ENCODE measurements at places on chromosomes 2 and 18.

DNA sequence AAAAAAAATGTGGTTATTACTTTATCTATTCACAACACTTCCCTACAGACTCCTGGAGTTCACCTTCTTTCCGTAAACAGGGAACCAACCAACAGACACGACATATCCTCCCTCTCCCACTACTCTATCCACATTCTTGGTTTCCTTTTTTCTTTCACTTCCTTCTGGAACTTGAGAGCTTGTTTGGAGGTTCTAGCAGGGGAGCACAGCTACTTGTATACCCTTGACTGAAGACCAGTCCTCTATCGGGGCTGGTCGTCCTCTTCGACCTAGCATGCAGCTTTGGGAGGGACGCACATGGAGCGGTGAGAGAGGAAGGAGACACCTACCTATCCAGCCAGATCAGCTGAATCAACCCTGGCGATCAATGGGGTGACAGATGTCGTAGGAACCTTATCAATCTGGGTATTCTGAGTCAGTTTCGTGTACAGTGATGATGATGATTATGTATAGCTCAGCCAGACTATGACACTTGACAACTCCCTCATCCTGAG, 43.5 kb upstream of the MSH2 start:
- no peak for DNase-seq

- DNase-seq: no peak
These were observed 16.7 kb downstream of the L3MBTL4 start for GRCh38 chr18:6397931-6398566.

GRCh38 chr2:227160164-227160563, 3.8 kb downstream of the COL4A4 start:
- no peak for DNase-seq

GRCh38 chr2:62928015-62928414, 122.6 kb upstream of the OTX1 start:
- no peak for DNase-seq

DNA sequence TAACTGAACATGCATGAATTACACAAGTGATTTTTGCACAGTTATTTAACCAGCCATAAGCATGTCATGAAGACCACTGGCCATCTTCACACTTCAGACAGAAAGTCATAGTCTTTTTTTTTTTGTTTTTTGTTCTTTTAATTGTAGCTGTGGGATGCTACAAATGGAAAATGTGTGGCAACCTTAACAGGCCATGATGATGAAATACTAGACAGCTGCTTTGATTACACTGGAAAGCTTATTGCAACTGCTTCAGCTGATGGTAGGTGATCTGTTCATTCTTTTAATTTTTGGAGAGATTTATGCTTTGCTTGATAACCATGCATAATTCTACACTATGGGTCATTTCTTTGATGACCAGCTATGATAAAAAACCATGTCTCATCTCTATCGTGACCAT, 35.6 kb downstream of the DAW1 start:
- DNase-seq: no peak

GRCh38 chr18:22094358-22094734, 75.0 kb upstream of the GATA6 start:
- DNase-seq: no peak

- DNase-seq: no peak
These were observed 3.4 kb downstream of the GEN1 start for GRCh38 chr2:17757321-17757720.

DNA sequence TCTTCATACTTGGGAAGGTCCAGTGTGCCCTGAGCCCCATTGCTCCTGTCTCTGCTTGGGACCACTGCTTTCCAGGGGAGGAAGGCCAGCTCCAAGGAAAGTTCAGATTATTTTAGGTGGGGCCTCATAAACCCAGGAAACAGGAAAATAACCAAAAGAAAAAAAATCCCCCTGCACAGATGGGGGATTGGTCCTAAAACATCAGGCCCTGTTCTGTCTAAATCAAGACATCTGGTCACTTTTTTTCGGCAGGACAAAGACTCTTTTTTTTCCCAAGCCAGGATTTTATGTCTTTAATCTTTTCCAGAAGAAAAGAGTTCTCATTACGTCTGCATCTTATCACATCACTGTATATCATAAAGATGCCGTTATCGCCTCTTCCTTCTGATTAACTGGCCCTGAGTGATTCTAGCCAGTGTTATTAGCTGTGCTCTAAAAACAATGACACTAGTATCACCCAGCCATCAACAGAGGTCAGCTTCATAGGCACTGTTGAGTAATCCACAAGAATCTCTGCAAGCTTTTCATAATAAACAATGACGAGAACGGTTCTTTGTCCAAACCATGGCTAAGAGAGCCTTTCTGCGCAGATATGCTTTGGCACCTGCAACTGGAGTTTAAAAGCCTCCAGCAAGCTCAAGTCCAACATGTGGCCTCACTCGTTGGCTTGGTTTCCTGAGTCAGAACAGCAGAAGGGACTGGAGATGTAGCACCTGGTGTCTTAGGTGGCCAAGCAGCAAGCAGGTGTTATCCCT, 138.2 kb downstream of the VAPA start:
- no peak for DNase-seq

DNA sequence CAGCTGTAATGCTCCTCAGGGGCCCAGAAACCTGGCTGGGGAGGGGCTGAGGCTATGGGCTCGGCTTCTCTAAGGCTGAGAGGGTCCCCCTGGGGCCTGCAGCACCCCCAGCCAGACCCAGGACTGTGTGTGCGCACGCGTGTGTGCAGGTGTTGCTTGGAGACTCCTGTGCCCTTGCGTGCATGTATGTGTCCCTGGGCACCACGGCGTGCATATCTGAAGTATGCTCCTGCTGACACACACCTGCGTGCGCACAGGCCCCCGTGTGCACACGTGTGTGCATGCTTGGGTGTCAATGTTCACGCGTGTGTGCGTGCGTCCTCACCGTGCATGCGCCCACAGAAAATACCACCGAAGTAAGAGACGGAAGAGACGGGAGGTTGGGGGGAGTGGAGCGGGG, 14.9 kb upstream of the ECEL1 start:
- DNase-seq: no peak

GRCh38 chr2:110818767-110819481, 86.6 kb downstream of the ACOXL start:
- no peak for DNase-seq

DNA sequence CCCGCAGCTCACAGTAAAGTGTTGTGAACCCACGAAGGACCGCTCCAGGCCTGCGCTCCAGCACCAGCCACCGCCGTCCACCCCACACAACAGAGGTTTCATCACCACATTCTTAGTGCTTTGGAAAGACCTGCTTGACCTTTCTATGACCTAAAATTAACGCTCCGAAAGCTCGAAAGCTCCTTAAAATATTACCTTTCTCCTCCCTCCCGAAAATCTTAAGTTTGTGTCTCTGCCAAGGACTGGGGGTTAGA, 149.2 kb downstream of the TWIST2 start:
- no peak for DNase-seq

GRCh38 chr2:240933966-240934700, 28.0 kb downstream of the CROCC2 start:
- DNase-seq: no peak

GRCh38 chr2:239239607-239240413, 161.0 kb downstream of the HDAC4 start:
- no peak for DNase-seq

DNA sequence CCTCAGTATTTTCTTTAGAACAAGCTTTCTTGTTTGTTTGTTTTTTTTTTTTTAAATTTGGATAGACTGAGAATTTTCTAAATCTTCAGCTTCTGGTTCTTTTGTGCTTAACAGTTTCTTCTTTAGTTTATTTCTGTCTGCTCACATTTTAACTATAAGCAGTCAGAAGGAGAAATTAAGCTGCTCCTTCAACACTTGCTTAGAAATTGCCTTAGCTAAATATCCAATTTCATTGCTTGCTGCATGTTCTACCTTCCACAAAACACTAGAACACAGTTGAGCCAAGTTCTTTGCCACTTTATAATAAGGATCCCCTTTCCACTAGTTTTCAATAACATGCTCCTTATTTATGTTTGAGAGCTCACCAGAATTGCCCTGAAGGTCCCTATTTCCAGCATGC, 57.7 kb downstream of the NBEAL1 start:
- no peak for DNase-seq

DNA sequence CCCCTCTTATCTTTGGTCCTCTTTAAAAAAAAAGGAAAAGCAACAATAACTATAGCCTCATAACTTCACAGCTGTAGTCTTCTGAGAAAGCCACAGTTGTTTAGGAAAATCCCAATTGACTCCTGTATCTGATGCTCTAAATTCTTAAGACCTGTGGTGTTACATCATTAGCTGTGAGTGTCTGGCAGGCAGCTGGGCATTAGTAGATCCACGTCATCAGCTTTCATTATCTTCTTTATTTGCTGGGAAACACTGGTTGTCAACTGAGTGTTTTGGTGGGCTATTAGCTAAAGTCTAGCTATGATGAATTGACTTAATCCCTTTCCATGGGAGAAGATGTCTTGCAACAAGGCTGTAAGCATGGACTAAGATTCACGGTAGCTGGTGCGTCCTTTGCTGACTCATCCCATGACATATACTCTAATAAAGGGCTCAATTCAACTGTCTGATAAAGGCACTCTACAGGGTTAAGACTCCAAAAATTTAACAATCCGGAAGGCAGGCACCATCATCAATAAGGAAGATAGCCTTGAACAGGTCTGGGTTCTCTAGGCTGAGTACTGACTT, 517.2 kb downstream of the PLCL1 start:
- DNase-seq: no peak

- no peak for DNase-seq
These were observed 24.1 kb upstream of the RABL2A start for GRCh38 chr2:113602869-113603466.

- peak; percentile 3 for DNase-seq
These were observed 460 bp upstream of the ZBTB7C start for GRCh38 chr18:48409591-48410094.

- no peak for DNase-seq
These were observed 62.1 kb downstream of the CCDC148 start for GRCh38 chr2:158394453-158394852.

GRCh38 chr18:48592540-48593171, 53.8 kb downstream of the CTIF start:
- no peak for DNase-seq

DNA sequence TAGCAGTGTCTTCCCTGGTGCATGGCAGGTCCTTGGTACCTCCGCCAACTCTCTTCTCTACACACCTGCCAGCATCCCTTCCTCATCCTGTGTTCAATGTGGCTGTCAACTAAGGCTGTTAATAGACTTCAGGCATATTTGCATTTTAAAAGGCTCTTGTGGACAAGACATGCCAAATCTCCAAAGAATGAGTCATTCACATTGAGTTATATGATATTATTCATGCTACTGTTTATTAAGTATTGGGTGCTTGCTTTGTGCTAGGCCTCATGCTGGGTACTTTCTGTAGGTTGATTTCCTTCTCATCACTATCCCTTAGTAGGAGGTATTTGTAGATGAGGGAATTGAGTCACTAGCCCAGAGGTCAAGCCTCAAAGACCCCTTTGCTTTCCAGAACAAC, 5.2 kb downstream of the MYO1B start:
- no peak for DNase-seq

GRCh38 chr2:50143822-50144575, 887.9 kb downstream of the NRXN1 start:
- DNase-seq: peak; percentile 18

- DNase-seq: no peak
These were observed 59.4 kb downstream of the STEAP3 start for GRCh38 chr2:119282996-119283511.

GRCh38 chr2:105239924-105240323, 1.6 kb upstream of the GPR45 start:
- no peak for DNase-seq

DNA sequence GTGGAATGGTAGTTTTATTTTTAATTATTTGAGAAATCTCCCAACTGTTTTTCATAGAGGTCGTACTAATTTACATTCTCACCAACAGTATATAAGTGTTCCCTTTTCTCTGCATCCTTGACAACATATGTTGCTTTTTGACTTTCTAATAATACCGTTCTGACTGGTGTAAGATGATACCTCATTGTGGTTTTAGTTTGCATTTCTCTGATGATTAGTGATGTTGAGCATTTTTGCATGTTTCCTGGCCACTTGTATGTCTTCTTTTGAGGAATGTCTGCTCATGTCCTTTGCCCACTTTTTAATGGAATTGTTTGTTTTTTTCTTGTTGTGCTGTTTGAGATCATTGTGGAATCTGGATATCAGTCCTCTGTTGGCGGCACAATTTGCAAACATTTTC, 242.5 kb downstream of the ZNF521 start:
- no peak for DNase-seq

DNA sequence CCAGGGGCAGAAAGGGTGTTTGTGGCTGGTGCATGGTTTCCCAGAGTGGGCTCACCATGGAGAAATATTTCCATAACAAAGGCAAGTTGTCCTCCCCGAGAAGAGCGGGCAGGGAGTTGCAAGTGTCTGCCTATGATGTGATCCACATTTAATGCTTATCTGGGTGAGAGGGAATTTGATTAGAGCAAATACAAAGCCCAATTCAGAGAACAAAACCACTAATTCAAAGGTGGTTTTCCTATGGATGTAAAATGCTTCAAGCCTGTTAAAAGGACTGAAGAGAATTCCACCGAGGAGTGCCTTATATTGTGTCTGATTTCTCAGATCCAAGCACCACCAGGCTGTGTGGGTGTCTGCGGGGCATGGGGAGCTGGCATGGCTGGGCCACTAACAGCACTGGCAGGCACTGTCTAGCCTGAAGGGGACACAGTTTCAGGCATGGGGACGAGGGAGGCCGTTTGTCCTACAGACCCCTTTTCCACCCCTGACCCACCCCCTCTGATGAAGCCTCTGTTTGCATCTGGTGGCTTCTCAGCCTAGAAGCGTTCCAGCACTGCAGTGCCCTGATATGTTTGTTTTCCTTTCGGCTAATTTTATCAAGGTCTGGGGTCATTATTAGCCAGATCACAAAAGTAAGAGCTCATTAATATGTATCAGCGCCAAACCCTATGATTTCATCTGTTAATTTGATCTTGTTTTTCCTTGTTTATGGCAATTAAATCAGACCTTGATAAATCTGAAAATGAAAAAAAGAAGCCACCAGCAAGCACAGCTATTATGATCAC, 357.3 kb downstream of the HRH4 start:
- no peak for DNase-seq

DNA sequence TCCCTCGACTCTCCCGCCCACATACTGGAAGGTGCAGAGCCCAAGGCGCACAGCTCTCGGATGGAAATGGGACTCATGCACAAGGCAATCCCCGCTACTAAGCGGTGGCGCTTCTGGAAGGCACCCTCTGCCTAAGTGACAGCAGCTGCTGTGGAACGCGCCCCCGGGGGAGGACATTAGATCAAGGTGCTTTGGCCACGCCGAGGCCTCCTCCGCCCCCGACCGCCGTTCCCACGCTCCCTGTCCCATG, 202 bp downstream of the MCEE start:
- DNase-seq: no peak

DNA sequence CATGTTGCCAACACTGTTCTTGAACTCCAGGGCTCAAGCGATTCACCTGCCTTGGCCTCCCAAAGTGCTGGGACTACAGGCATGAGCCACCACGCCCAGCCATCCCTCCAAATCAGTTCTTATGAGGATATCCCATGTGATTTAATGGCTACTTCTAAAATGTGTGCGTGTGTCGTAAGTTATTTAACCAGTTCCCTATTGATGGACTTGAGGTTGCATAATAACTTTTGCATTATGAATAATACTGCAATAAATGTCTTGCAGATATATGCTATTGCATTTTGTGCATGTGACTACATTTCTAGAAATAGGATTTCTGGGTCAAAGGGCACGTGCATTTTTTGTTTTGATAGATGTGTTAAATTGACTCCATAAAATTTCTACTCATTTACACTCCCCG, 19.0 kb downstream of the DIPK1C start:
- no peak for DNase-seq

GRCh38 chr18:332721-333510, 65.1 kb upstream of the THOC1 start:
- DNase-seq: no peak

Measured in NCI-H2171 (cell line).